ENCODE measurements at places on chromosomes 1 and 21.
A peak's percentile ranks its signal among the peaks of the same experiment; 100 is the strongest.

GRCh38 chr1:207309745-207310273, 11.7 kb upstream of the CD55 start:
- DNase-seq: no peak

- no peak for DNase-seq
Measured at GRCh38 chr1:216841165-216841564, 117.9 kb upstream of the ESRRG start.

- no peak for DNase-seq
Measured at GRCh38 chr21:31901315-31901714, 28.5 kb downstream of the HUNK start.

GRCh38 chr1:225428068-225428880, 436 bp upstream of the LBR start:
- DNase-seq: peak; percentile 91

DNA sequence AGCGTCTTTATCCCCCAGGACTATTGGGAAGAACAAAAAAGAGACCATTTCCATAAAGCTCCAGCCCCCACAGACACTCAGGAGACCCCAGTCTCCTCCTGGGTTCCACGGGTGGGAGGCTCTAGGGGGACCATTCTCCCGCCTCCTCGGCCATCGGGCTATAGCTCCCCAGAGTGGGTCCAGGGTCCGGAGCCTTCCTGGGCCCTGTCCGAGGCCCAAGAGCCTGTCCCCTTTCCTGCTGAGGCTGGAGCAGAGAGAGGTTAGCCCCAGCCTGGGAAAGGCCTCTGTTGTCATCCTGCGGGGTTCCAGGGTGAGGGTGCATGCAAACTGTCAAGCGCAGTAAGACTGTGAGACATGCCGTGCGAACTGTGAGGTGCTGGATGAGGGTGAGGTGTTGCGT, 166.3 kb downstream of the CAMTA1 start:
- DNase-seq: no peak

DNA sequence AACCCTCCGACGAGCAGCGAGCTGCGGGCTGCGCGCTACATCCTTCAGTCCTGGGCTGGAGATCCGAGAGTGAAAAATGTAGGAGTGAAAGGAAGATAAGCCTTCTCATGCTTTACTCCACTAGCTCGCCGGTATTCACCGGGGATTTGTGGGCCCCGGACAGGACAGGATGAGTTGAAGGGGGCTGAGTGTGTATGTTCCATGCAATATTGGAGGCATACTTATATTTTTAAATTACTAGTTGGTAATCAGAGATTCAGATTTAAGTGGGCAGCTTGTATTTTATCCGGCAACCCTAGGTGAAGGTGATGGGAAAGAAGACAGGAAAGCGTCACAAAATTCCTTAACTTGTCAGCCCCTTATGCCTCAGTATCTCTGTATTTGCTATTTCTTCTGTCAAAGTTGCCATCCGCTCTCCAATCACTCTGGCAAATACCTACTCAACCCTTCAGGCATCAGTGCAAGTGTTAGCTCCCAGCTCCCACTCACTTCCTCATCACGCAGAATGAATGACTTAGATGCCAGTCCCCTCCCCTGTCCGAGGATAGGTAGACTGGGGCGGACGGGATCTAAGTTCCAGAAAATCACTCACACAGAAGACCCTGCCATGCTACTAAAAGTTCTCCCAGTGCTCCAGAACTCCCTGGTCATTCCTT, 503 bp upstream of the PIGM start:
- no peak for DNase-seq

- DNase-seq: no peak
Measured at GRCh38 chr1:12121212-12122003, 45.4 kb upstream of the TNFRSF1B start.

- peak; percentile 45 for DNase-seq
Measured at GRCh38 chr1:64906447-64906846, 59.9 kb downstream of the JAK1 start.

DNA sequence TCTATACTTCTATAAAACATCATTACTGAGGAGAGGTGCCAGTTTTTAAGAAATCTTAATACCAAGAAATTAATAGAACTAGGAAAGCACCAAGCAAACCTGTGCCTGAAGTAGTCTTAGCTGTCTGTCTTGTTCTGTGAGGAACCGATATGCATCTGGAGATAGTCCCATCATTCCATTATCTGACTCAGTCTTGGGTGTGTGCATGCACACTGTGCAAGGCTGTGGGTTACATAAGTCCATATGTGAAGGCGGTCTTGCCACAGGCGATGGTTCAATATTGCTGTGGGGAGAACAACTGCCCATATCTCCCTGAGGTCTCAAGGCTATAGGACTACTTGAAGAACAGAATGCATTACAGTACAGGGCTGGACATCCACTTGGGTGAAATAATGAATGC, 33.8 kb downstream of the STIL start:
- no peak for DNase-seq

GRCh38 chr1:199716729-199717128, 310.8 kb upstream of the NR5A2 start:
- no peak for DNase-seq

- no peak for DNase-seq
Measured at GRCh38 chr1:6041432-6042062, 4.1 kb upstream of the KCNAB2 start.

DNA sequence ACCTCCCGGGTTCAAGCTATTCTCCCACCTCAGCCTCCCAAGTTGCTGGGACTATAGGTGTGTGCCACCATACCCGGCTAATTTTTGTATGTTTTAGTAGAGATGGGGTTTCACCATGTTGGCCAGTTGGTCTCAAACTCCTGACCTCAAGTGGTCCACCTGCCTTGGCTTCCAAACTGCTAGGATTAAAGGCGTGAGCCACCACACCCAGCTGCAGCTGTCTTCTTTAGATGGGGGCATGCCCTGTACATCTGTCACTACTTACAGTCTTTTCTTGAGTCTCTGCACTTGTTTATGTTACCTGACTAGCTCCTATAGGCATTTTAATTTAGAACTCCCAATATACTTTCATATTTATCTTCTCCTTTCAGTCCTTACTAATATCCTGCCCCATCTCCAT, 64.2 kb downstream of the SELENOF start:
- DNase-seq: no peak

- no peak for DNase-seq
Measured at GRCh38 chr1:65311760-65312159, 2.4 kb downstream of the DNAJC6 start.

GRCh38 chr1:93603106-93603505, 78.5 kb downstream of the BCAR3 start:
- no peak for DNase-seq

- no peak for DNase-seq
Measured at GRCh38 chr1:77044133-77044849, 174.9 kb downstream of the PIGK start.

DNA sequence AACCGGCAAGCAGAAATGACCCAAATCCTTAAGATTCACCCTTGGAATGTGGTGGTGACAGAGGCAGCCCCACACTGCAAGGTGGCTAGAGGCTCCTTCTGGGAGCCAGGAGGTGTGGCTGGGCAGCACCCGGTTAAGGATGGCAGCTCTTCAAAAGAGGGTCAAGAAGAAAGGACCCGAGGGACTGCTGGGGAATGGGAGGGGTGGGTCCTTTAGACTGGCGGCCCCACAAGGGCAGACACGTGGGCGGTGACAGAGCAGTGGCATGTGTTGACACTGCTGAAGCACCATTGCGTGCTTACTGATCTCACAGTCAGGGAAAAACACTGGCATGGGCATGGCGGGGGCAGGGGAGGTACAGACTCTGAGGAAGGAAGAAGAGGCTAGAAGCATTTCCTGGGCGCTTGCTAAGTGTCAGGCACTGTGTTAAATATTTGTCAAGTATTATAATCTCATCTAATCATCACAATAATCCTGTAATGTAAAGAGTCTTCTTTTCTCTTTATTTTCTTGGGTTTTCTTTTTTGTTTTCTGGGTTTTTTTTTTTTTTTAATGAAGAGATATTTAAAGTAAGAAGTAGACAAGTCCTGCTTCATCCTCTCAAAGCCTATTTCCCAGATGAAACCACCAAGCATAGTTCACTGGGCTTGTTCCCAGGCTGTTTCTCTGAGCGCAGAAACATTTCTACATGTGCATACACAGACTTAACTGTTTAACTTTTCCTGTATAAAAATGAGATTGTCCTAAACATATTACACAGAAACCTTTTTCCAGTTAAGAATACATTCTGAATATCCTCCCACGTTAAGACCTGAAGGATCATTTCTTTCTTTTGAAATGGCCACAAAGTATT, 165.8 kb upstream of the EDN2 start:
- peak; percentile 27 for DNase-seq

GRCh38 chr1:219489636-219490035, 123.3 kb downstream of the ZC3H11B start:
- DNase-seq: no peak

GRCh38 chr21:36909423-36909822, 57.0 kb downstream of the HLCS start:
- DNase-seq: no peak

- peak; percentile 85 for DNase-seq
Measured at GRCh38 chr1:61043010-61043820, 39.1 kb upstream of the NFIA start.

DNA sequence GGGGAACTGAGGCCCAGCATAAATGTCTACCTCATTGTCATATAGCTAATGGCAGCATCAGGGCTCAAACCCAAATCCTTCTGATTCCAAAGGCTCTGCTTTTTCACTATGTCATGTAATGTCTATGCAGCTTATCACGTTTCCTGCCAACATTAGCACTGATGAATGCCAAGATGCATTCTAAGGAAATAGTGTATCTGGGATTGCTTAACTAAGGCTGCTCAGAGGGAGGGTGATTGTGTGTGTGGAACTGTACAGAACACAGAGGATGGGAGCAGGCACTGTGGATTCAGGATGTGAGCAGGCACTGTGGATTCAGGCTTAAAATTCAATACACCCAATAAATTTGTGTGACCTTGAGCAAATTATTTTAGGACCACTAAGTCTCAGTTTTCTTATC, 456.4 kb upstream of the DEPDC1 start:
- DNase-seq: no peak

GRCh38 chr1:224133741-224134299, 19.9 kb downstream of the FBXO28 start:
- no peak for DNase-seq

GRCh38 chr1:29365906-29366670, 129.8 kb downstream of the PTPRU start:
- DNase-seq: no peak

- no peak for DNase-seq
Measured at GRCh38 chr1:67729872-67730271, 44.9 kb downstream of the GADD45A start.

GRCh38 chr1:202516434-202516877, 168.0 kb downstream of the PPP1R12B start:
- DNase-seq: no peak

DNA sequence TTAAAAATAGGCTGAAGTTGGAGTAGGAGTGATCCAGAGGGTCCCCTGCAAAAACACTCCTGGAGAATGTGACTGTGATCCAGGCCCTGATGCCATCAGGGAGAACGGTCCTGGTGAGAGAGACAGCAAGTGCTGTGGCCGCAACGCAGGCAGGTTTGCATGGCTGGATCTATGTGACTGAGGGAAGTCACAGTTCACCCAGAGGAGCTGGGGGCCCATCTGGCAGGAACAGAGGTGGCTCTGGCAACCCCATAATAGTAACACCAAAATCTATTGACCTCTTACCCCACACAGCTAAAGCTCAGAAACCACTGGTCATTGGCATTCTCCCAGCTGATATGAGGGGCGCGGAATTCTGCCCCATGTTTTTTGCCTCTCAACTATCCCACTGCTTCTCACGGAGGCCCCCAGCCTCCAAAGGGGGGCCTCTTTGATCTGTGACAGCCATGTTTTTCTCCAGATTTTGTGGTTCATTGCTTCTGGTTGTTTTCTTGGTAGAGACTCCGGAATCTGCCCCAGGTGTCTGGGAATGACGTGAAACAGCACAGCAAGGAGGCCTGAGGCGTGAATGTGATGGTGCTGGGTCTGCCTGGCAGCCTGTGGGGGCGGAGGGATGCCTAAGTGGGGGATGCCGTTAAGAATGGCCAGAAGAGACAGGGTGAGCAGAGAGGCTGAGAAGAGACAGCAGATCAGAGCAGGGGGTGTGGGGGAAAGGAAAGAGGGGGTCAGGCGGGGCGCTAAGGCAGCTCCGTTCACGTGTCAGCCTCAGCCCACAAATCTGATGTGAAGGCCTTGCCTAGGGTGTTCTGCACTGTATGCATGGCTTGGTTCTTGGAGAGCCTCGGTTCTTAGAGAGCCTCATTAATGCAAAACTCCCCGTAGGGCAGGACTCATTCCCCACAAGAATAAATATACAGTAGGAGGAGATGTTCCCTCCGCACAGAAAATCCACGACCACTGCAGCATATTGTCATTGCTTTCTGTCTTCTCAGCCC, 23.5 kb downstream of the CASP9 start:
- DNase-seq: no peak

DNA sequence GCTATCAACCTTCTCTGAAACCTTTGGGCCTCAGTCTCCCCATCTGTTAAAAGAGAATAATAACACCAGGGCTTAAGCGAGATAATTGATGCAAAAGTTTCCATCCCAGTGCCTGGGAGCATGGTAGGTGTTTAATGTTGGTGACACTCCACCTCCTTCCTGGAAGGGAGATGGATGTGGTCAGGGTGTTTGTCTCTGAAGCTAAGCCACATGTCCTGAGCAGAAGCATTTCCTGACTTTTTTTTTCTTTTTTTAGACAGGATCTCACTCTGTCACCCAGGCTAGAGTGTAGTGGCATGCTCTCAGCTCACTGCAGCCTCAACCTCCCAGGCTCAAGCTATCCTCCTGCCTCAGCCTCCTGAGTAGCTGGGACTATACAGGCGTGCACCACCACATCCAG, 72.6 kb upstream of the HMGB4 start:
- DNase-seq: no peak

DNA sequence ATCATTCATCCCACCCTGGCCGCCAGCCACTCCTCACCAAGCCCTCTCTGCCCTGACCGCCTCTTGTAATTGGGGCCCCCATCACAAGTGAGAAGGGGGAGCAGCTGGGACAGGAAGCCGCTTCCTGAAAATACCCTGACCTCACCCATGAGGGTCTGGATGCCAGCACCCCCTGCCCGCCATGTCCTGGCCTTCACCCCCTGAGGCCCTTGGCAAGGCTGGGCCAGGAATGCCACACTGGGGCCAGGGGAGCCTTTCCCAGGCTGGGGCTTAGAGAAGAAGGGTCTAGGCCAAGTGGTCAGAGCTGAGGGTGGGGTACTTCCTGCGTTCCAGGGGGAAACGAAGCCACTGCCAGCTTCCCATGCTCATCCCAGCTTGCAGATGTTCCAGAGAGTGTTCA, 60.5 kb downstream of the TAS1R2 start:
- DNase-seq: no peak

DNA sequence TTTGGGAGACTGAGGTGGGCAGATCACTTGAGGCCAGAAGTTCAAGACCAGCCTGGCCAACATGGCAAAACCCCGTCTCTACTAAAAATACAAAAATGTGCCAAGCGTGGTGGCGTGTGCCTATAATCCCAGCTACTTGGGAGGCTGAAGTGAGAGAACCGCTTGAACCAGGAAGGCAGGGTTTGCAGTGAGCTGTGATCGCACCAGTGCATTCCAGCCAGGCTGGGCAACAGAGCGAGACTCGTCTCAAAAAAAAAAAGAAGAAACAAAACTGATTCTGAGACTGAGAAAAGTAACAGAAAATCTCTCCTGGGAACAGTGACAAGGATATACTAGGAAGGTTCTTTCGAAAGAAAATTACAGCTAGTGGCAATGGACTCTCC, 20.9 kb downstream of the USP48 start:
- no peak for DNase-seq
